ENCODE measurements at places on chromosomes 11 and 22. TPM values are rescaled to one million over a fixed set of nuclear protein-coding genes. Genes with fewer than 3 reads are reported as not detected.

Gene MRTFA
- 53.4 TPM for total RNA-seq

Gene GALNT18
- total RNA-seq: 0.73 TPM

Gene OR51B2
- total RNA-seq: not detected

Gene BET1L
- total RNA-seq: 51.4 TPM

Gene TBX10
- not detected for total RNA-seq

Gene BBOX1
- total RNA-seq: not detected

Gene C11orf86
- not detected for total RNA-seq

Gene ZNF214
- total RNA-seq: not detected

Gene PRRG4
- 0.67 TPM for total RNA-seq

Gene PATE4
- total RNA-seq: not detected

Gene MS4A7
- 0.70 TPM for total RNA-seq

Gene OR52H1
- not detected for total RNA-seq

Gene PLAAT4
- 42.5 TPM for total RNA-seq

Gene CD3G
- 49.4 TPM for total RNA-seq

DNA sequence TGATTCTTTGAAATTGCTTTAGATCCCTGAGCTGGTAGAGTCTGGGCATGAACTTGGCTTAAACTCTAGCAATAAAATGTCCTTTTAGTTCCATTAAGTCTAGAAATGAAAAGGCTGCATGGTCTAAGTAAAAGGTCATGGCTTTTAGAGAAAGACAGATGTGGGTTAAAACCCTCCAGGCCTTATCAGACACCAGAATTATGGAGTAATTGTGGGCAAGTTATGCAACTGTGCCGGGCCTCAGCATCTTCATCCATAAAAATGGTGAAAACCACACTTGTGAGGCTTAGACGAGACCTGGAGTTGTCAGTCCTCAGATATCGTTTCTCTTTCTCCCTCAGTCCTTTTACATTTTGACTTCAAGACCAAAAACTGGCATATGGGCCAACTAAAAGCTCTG lies 597.9 kb upstream of the KIRREL3 start:
- no peak for DNase-seq

DNA sequence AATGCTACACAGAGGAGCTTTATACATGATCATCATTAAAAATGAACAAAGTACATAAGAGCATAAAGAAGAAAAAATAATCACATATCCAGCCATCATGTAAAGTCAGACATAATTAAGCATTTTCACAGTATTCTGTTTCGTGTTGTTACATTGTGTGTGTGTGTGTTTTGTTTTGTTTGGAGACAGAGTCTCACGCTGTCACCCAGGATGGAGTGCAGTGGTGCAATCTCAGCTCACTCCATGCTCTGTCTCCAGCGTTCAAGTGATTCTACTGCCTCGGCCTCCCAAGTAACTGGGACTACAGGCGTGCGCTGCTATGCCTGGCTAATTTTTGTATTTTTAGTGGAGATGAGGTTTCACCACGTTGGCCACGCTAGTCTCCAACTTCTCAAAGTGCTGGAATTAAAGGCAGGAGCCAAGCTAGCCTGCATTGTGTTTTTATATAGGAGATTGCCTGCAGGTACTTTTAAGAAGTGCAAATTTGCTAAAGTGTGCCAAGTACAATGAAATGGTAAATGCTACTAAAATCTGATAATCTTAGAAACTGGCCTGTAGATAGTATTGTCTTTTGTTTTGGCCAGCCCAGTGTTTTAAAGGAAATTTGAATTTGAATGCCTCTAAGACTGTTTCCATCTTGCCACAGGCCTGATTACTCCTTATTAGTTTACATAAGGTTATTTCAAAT lies 7.8 kb downstream of the CTSC start:
- DNase-seq: no peak

DNA sequence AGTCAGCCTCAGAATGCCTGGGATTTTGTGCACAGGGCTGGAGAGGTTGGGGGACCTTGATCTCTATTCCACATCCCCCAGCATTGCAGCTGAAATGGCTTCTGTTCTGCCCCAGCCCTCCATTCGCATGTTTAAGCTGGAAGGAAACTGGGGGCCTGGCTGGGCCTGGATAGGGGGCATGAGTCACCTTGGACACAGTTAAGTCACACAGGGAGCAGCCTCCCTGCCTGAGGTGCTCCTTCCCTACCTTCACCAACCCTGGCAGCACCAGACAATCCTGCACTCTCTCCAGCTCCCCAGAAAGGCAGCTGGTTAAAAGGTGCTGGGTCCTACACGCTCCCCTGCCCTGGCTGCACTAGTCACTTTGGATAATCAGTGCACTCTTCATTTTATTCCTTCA lies 763 bp downstream of the SMIM45 start:
- no peak for DNase-seq

DNA sequence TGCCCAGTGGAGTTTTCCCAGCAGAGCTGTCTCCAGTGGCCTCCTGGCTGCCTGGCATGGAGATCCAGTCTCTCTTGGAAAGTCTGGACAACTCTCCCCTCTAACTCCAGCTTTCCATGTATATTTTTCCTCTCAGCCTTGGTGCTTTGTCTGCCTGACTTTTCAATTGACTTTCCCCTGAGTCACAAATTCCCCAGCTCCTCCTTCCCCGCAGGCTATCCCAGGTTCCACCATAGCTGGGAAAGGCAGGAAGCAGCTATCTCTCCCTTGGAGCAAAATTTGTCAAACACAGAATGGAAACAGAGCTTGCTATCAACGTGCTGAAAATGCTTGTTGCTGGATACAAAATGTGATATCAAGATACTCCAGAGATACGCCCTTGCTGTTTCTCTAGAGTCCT lies 384.8 kb downstream of the TMEM135 start:
- DNase-seq: no peak

GRCh38 chr11:68372114-68372513 lies 59.7 kb downstream of the LRP5 start:
- DNase-seq: no peak

- DNase-seq: no peak
Measured at GRCh38 chr11:62552485-62553079, 6.0 kb upstream of the AHNAK start.

DNA sequence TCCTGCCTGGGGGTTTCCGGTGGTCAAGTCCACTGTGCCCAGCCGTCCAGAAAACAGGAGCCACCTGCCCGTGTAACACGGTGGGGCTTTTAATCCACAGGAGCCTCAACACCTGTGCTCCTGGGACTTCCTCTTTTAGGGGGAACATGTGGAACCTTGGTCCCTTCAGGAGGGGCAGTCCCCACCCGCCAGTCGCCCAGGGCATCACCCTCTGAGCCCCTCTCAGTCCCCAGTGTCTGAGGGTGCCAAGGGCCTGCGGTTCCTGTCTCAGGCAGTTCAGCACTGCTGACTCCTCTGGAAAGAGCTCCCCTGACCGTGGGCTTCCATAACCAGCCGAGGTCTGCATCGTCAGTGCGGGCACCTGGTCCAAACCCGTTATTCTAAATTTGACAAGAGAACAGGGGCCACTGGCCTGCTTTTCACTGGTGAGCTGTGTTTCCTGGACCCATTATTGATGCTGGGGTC lies 15.8 kb downstream of the KRTAP5-5 start:
- DNase-seq: no peak

- no peak for DNase-seq
Measured at GRCh38 chr11:122100037-122100755, 15.8 kb downstream of the BLID start.

DNA sequence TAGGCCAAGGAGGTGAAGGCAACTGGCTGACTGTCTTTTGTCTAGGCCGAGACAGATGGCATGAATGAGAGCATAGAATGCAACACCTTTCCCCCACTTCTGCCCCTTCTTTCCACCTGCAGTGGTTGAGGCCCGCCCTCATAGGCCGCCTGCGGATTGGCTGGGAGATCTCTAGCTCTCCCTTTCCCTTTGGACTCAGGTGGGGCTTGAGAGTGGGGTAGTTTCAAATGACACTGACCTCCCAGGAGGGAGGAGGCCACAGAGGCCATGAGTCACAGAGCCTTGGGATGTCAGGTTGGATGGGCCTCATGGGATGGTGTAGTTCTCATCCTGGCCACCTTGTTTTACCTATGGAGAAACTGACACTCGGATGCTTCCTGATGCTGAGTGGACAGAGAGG lies 9.1 kb downstream of the MICAL2 start:
- no peak for DNase-seq

DNA sequence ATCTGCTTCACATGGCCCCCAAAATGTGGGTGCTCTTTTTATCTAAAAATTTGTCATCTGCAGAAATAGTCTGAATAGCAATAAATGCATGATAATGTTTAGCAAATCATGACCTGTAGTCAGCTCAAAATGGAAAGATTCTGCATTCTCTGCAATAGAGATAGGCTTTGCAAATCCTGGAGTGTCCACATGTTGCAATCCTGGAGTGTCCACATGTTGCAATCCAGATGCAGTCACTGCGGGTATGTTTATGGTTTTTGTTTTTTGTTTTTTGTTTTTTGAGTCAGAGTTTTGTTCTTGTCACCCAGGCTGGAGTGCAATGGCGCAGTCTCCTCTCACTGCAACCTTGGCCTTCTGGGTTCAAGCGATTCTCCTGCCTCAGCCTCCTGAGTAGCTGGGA lies 20.2 kb upstream of the LRRC32 start:
- no peak for DNase-seq

DNA sequence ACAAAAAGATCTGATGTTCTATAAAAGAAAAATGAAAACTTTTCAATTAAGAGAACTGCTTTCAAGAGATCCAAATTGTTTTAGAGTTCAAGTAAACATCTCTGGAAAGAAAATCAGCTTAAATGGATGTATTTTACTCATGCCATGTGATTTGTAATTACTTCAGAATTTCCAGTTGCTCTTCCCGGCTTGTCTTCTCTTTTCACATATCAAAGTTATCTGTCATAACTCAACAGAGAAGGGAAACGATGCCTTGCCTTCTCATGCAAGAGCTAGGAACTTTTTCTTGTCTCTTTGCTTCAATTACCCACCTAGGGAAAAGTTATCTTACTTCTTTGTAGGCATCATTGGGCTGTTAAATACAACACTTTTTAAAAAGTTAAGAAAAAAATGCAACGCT lies 255.2 kb upstream of the POU2AF2 start:
- DNase-seq: no peak

DNA sequence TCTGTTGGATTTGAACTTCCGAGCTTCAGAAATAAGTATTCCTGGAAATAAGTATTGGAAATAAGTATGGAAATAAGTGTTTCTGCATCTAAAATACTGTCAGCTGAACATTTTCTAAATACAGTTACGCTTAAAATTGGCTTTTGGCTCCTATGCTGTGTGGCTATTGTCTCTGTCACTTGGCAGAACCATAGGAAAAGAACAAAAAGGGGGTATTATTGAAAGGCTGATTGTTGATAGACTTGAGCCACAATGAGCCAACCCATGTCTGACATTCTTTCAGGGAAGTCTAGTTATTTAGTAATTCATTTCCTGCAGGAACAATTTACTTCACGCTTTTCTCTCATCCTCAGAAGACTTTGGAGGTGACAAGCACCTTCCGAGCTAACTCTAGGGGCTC lies 32.5 kb upstream of the LARGE1 start:
- DNase-seq: no peak

- no peak for DNase-seq
Measured at GRCh38 chr11:66467034-66467659, 442 bp downstream of the PELI3 start.

GRCh38 chr22:34390400-34390799 lies 470.1 kb upstream of the LARGE1 start:
- DNase-seq: no peak

DNA sequence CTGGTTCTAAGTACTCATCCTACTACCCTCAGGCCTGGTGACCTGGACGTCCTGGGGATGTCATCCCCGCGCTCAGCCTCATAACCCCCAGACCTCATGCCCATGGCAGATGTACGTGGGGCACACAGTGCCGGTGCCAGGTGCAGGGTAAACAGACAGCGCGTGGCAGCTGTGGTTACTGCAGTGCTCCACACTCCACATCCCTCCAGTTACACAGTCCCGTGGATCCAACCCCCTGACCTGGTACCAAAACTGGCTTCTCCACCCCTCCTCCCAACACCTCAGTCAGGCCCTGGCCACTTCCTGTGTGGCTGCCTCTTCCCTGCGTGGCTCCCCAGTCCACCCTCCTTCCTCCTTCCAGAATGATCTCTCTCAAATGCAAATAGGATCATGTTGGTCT lies 95.2 kb downstream of the DSCAML1 start:
- DNase-seq: no peak

DNA sequence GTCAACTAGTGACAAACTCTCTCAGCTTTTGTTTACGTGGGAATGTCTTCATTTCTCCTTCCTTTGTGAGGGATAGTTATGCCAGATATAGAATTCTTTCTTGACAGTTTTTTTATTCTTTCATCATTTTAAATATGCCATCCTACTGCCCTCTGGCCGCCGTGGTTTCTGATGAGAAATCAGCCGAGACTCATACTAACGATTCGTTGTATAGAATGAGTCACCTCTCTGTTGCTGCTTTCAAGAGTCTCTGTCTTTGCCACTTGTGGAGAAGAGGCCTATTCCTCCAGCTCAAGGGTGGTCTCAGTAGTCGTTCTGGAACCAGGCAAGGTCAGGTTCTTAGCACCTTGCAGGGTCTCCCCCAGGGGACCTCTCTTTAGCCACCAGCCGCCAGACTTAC lies 8.0 kb downstream of the MYO7A start:
- no peak for DNase-seq

- peak; percentile 58 for DNase-seq
Measured at GRCh38 chr11:2927121-2927800, 2.0 kb downstream of the PHLDA2 start.

DNA sequence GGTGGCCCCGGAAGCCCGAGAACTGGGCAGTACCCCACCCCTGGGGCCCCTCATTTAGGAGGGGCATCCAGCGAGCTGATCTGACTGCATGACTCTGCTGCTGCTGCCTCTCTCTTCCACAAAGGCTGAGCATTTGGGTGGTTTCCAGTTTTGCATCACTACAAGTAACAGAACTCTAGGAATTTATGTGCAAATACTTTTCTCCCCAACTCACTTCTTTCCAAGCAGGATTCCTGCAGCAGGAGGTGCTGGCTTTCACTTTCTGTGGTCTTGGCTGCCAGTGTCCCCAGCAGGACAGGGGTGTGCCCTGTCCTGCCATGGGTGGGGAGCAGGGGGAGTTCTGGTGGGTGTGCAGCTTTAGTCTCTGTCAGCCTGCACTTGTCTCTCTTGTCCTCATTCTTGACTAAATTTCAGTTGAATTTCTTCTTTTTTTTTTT lies 21.2 kb downstream of the UPB1 start:
- DNase-seq: no peak

GRCh38 chr11:4115128-4115527 lies 20.5 kb downstream of the RRM1 start:
- DNase-seq: no peak

GRCh38 chr11:17531636-17532113 lies 12.5 kb downstream of the USH1C start:
- no peak for DNase-seq

- no peak for DNase-seq
Measured at GRCh38 chr11:33569333-33569732, 131.3 kb downstream of the C11orf91 start.

GRCh38 chr11:117887431-117888138 lies 11.1 kb upstream of the FXYD6 start:
- DNase-seq: peak; percentile 18
